ENCODE measurements at places on chromosomes 6 and 20. TPM values are rescaled to one million over a fixed set of nuclear protein-coding genes. Genes with fewer than 3 reads are reported as not detected.

The BANF2 gene
- not detected for polyA plus RNA-seq

The AKIRIN2 gene
- polyA plus RNA-seq: 39.1 TPM

The CITED2 gene
- 6.4 TPM for polyA plus RNA-seq

The PSMF1 gene
- polyA plus RNA-seq: 145 TPM

The SLC17A2 gene
- polyA plus RNA-seq: not detected

The CST1 gene
- 0.44 TPM for polyA plus RNA-seq

GRCh38 chr6:140271759-140272377 is 897.4 kb upstream of the CITED2 start:
- DNase-seq: no peak

DNA sequence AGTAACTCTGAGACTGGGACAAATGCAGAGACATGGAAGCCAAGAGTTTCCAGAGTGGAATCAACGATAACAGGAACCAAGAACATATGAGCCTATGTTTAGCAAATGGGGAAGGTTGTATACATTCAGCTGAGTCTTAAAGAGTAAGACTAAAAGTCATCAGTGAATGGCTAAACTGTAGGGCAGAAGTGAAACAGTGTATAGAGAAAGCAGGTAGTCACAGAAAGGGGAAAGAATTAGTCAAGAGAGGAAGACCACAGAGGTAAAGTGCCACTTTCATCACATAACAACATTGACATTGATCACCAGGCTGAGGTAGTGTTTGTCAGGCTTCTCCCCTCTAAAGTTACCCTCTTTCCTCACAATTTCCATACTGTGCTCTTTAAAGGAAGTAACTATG is 306.5 kb upstream of the SPTLC3 start:
- DNase-seq: no peak

DNA sequence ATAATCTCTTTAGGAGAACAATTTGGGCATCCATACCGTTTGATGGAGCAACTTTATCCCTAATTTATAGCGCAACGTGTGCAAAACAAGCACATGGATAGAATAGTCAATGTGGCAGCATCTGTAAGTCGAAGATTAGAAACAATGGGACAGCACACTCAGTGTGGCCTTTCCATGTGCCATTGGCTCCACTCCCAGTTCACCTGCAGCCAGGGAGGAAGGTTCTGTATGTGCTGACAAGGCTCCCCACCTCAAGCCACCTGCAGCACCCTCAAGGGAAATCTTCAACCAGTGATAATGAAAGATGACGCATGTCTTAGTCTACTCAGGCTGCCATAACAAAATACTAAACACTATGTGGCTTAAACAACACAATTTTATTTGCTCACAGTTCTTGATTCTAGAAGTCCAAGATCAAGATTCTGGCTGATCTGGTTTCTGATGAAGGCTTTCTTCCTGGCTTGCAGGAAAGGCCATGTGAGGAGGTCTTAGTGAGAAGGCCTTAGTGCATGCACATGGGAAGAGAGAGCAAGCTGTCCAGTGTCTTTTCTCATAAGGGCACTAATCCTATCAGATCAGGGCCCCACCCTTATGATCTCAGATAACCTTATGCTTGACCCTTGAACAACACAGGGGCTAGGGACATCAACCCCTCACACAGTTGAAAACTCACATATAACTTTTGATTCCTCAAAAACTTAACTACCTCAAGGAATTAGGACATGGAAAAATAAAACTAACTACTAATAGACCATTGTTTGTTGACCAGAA is 34.9 kb upstream of the SHLD1 start:
- DNase-seq: no peak

- DNase-seq: peak; percentile 22
These were observed 36.8 kb downstream of the TSPYL4 start for GRCh38 chr6:116217069-116217468.

DNA sequence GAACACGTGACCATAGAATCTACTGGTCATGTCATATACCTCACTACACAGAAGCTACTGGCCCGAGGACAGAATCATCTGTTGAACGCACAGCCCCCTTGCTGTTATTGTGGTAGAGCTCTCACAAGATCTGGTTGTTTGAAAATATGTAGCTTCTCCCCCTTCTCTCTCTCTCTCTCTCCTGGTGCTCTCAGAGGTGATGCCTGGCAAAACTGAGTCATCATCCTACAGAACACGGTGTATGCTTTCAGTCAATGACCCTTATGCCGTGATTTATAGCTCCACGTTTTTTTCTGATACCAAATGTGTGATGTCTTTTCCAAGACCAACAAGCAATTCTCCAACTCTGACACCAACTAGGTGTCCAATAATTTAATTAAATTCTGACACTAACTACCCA is 13.0 kb upstream of the RBM24 start:
- DNase-seq: no peak
